ENCODE measurements at places on chromosomes 7 and 10.

- no peak for DNase-seq
These were observed 240.4 kb upstream of the PPP2R2D start for GRCh38 chr10:131660427-131660826.

GRCh38 chr7:137927386-137927785 is 74.5 kb downstream of the CREB3L2 start:
- DNase-seq = peak; percentile 22

- DNase-seq = no peak
These were observed 7.8 kb downstream of the ZNF862 start for GRCh38 chr7:149846021-149846420.

- DNase-seq = no peak
These were observed 24.4 kb downstream of the JMJD1C start for GRCh38 chr10:63441404-63441803.

- DNase-seq = no peak
These were observed 70.4 kb upstream of the PTN start for GRCh38 chr7:137413901-137414300.

- DNase-seq = no peak
These were observed 163.9 kb downstream of the MAD1L1 start for GRCh38 chr7:2068693-2069471.

- DNase-seq = peak; percentile 100
These were observed 10.3 kb upstream of the STK17A start for GRCh38 chr7:43572516-43573049.

- DNase-seq = no peak
These were observed 1.8 kb downstream of the LRRC17 start for GRCh38 chr7:102914585-102914984.

DNA sequence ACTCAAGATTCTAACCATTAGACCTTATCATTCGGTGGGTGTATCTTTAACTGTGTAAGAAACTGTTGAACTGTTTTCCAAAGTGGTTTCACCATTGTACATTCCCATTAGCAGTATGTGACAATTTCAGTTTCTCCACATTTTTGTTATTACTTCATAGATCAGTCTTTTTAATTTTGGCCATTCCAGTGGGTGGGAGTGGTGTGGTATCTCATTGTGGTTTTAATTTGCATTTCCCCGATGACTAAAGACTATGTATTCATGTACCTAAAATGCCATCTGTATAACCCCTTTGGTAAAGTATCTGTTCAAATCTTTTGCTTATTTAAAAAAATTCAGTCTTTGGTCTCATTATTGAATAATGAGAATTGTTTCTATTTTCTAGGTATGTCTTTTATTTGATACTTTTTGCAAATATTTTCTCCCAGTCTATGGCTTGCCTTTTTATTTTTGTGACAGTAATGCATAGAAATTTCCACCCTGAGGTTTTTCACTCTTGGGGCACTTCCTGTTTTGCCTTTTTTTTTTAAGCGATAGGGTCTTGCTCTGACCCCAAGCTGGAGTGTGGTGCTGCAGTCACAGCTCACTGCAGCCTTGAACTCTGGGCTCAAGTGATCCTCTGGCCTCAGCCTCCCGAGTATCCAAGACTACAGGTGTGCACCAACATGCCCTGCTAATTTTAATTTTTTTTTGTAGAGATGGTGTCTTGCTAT is 141.1 kb upstream of the ITGB1 start:
- DNase-seq = peak; percentile 47

DNA sequence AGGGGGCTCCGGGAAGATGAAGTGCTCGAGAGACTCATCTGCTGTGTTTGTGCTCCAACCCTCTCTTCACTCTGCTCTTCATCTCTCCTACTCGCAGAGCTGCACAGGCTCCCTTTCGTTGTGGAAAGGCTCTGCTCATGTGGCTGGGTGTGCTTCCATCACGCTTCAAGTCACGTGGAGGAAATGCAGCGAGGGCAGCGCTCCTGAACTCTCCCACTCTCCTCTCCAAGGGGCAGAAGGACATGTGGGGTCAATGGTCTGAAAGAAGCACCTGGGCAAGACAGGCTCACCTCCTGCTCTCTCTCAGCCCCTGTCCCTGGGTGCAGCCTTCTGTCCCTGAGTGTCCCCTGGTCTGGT is 72.6 kb downstream of the USP6NL start:
- no peak for DNase-seq

GRCh38 chr10:88149906-88150305 is 286.5 kb downstream of the PTEN start:
- DNase-seq = peak; percentile 61

GRCh38 chr10:120387326-120387725 is 69.7 kb upstream of the PLPP4 start:
- DNase-seq = peak; percentile 83

GRCh38 chr10:59517341-59517899 is 155.1 kb upstream of the FAM13C start:
- no peak for DNase-seq

GRCh38 chr10:43885842-43886241 is 237.2 kb upstream of the ZNF32 start:
- DNase-seq = no peak

DNA sequence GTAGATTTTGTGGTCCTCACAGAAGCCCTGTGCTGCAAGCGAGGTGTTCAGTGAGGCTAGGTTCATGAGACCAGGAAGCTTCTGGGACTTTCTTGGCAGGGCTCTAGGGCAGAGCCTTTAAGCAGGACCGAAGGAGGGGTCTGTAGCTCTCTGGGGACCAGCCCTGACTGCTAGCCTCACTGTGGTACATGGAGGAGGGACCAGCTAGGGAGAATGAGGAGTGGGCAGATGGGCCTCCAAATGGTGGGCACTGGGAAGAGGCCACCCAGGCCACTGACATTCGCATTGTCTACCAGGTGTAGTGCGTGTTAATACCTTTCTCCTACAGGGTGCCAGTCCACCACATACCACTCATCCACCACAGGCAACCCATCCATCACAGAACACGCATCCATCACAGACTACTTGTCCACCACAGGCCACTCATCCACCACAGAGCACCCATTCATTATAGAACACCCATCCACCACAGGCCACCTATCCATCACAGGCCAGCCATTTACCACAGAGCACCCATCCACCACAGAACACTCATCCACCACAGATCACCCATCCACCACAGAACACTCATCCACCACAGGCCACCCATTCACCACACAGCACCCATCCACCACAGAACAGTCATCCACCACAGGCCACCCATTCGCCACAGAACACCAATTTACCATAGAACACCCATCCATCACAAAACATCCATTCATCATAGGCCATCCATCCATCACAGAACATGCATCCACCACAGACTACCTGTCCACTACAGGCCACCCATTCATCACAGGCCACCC is 31.6 kb upstream of the ZNF488 start:
- no peak for DNase-seq

DNA sequence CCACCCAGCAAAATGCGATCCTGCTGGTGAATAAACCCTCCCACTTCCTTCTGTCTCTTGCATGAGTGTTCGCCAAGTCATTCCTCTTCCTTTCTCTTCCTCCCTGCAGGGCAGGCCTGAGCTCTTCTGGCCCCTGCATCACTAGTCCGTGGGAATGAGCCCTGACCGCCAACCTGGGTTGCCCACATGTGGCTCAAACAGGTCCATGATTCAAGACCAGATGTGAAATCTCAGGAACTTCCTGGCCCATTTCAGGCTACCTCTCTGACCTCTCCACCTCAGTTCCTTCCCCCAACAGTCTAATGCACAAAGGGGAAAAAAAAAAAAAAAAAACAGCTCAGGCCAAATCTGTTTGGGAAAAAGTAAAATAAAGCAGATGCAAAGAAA is 5.4 kb upstream of the YWHAG start:
- peak; percentile 81 for DNase-seq

DNA sequence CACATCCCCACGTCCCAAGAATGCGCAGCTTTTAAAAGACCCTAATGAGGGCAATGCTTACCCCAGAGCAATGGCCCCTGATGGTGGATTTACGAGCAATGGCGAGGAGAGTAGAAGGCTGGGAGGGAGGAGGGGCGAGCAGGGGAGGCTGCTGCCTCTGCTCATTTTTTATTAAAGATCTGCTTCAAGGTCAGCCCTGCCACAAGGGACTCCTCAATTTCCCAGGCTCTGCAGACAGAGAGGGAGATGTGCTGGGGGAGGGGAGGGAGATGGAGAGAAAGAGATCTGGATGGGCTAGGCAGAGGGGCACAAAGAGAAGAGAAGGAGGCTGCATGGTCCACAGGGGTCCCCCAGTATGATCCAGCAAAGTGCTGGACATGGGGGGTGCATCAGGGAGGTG is 7.8 kb upstream of the SRRM3 start:
- DNase-seq = no peak

- no peak for DNase-seq
These were observed 7.6 kb downstream of the TACR2 start for GRCh38 chr10:69409176-69409495.

DNA sequence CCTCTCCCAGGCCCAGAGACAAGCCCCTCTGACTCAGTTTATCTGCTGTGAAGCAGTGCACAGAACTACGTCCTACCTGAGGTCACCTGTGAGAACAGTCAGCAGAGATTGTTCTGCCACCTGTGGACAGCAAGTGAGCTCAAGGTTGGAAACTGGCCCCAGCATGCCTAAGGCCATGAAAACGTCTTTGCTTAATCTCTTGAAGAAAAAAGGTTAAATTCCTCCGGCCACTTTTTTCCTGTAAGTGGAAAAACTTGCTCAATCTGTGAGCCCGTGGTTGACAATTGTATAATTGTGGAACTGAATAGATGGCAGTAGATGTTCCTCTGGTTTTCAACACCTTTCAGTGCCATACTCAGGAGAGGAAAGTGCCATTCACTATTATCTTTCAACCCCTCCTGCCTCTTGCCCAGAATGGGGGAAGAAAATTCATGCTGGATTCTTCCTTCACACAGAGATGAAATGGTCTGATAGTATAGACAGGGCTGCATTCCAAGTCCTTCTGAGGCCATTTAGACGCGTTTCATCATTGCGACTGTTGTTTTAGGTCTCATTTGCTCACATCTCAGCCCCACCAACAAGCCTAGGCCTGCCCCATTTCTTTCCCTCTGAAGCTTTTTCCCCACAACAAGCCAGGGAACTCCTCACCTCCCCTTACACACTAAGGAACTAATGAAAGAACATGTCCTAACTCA is 292.9 kb downstream of the FZD1 start:
- no peak for DNase-seq

DNA sequence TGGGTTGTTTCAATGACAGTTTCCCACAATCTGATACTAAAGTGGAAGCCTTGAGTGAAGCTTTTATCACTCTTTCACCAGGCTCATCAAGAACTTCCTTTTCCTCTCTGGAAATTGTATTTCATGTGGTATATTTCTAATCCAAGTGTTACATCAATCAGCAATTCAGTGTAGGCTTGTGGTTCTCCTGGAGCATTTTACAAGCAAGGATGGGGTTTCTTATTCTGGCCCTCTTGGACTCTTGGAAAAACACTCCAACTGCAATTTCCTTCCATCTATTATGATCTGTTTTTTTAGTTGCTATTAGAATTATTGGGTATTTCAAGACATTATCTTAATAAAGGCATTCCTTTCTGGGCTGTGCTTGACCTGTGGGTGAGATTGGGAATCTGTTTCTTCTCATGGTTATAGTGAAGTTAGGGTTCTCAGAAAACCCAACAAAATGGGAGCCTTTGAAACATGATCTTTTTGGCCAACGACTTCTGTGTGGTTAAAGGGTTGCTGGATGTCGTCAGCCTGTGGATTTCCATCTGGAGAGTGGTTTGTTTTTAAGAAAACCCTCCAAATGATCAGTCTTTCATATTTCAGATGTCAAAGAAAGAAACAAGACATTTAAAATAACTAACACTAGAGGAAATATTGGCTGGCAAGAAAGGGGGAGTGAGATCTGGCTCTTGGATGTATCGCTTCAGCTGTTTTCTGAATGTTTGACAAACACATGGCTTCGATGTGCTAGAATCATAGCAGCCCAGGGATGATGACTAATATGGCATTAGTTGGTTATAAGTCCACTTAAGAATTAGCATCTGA is 540.2 kb downstream of the LRMDA start:
- DNase-seq = peak; percentile 33

GRCh38 chr10:932589-932988 is 1.1 kb upstream of the LARP4B start:
- DNase-seq = no peak

GRCh38 chr10:76550806-76551205 is 1086.8 kb downstream of the KCNMA1 start:
- DNase-seq = peak; percentile 83

GRCh38 chr7:25250386-25250785 is 22.1 kb upstream of the NPVF start:
- no peak for DNase-seq

All from EH (cell line).